ENCODE measurements at places on chromosomes 2 and 18.

DNA sequence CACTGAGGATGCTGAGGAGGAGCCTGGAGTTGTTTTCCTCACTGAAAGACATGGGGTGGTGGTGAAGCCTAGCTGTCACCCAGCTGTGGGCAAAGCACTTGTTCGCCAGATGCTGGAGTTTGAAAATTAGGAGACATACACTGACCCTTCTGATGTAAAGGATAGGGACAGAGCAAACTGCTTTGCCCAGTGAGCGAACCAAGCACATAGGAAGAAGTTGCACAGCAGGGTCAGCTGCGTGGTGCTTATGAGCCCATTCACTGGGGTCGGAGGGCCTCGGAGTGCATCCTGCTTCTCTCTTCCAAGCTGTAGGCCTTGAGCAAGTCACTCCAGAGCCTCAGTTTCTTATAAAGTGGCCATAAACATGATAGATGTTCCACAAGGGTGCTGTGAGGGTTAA is 50.9 kb downstream of the HK2 start:
- no peak for DNase-seq

GRCh38 chr2:235495373-235496238 is 1.8 kb downstream of the AGAP1 start:
- peak; percentile 20 for DNase-seq

DNA sequence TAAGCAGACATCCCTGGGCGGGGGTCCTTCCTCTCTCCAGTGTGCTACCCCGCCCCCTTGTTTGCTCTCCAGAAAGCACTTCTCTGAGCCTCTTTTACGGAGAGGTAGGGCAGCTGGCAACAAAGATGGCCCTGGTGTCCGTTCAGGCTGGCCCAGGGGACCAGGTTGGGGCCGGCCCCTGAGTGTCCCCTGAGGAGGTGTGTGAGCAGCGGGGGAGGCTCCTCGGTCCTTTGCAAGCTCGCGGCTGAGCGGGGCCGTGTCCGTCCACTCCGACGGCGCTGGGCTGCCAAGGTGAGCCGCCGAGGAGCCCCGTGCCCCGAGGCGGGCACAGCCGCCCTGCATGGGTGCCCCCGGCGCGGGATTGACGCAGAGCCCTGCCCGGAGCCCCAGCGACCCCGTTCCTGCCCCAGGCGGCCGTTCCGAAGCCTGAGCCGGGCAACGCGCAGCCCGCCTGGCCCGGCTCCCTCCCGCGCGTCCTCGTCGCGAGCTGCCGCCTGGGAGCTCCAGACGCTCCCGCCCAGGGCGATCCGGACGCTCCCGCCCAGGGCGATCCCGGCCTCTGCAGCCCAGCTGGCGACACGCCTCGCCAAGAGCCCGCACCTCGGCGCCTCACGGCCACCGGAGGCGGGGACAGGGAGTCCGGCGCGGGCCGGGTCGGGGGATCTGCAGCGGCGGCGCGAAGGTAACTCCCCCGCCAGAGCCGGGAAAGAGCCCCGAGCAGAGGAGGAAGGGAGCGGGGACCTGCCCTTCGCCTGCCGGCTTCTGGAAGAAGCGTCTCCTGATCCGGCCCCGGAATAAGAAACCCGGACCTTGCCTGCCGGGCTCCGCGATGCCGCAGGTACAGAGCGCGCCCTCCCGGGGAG is at the start of gene PROKR1:
PROKR1 (plus strand) TSS at position 569 of the 863 bp plus-strand sequence. CDS start 2,243 bp downstream, outside the sequence.
- DNase-seq: no peak

GRCh38 chr2:15705310-15705709 is 113.6 kb downstream of the DDX1 start:
- no peak for DNase-seq

GRCh38 chr2:27431395-27431794 is 3.0 kb downstream of the NRBP1 start:
- no peak for DNase-seq

GRCh38 chr2:74496997-74497776 is 2.2 kb downstream of the LBX2 start:
- no peak for DNase-seq

- DNase-seq: no peak
Observed at GRCh38 chr2:126837966-126838715, 60.5 kb upstream of the TEX51 start.

GRCh38 chr2:231069379-231070054 is 12.8 kb downstream of the PSMD1 start:
- DNase-seq: no peak

DNA sequence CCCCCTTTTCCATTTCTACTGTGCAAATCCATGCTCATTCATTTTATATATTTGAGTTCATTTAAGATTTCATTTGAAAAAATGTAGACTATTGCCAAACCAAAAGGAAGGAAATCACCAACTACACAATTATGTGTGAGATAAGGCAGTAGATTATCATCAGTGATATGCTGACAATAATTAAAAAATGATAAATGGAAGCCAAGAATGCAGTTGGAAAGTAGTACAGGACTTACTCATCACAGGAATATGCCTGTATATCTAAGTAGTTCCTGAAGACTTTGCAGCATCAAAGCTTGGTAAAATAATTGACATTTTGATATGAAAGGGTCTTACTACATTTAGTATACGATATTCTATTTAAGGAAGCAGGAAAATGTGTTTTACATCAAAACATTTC is 166.1 kb upstream of the OTX1 start:
- no peak for DNase-seq
